ENCODE measurements at places on chromosomes 6 and 20.

DNA sequence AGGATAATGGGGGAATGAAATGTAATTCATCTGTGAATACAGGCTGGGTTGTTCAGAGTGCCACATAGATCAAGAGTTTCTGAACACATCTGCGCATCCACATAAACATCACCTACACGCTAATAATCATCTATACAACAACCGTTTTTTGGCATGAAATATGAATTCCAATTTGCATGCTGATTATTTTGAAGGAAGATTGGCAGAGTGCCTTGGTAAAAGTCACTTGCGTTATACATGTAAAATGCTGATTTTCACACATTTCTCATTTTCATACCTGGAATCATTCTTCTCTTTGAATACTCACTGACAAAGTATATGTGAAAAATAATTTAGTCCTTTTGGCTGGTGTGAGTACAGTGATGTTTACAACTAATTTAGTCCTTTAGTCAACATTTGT lies 17.7 kb downstream of the COL9A1 start:
- DNase-seq = no peak

- no peak for DNase-seq
These were observed 806 bp downstream of the KCNQ2 start for GRCh38 chr20:63471717-63471980.

DNA sequence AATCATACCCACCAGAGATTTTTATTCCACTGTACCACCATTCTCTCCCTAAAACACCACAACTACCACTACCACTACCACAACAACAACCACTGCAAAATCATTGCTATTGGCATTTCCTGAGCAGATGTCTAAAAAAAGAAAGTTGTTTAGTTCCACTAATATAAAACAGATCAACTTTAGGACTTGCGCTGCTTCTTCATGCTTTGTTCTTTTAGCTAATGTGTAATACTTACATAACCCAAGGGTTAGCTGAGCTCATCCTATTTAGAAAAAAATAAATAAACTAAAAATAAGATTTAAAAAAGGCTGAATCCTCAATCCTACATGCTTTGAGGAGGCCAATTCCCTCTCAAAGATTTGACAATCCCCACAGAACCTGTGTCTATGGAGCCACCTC lies 11.4 kb downstream of the IYD start:
- no peak for DNase-seq

- DNase-seq = peak; percentile 29
These were observed 75.9 kb upstream of the MYL9 start for GRCh38 chr20:36465109-36466080.

DNA sequence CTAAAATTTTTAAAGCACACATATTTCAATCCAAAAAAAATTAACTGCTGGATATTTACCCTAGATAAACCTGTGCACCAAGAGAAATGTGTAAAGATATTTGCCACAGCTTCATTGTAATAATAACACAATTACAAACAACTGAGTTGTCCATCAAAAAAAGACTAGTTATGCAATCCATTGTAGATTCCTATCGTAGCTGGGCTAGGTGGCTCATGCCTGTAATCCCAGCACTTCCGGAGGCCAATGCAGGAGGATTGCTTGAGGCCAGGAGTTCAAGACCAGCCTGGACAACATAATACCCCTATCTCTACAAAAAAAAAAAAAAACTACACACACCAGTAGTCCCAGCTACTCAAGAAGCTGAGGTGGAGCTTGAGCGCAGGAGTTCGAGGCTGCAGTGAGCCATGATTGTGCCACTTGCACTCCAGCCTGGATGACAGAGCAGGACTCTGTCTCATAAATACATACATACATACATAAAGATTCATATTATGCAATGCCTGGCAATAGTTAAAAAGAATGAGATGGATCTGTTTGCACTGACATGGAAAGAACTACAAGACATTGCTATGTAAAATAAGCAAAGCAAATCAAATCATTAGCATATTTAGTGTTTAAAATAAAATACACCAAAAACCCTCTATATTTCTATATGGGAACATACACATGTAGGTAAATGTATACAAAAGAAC lies 56.5 kb upstream of the CCDC28A start:
- no peak for DNase-seq

DNA sequence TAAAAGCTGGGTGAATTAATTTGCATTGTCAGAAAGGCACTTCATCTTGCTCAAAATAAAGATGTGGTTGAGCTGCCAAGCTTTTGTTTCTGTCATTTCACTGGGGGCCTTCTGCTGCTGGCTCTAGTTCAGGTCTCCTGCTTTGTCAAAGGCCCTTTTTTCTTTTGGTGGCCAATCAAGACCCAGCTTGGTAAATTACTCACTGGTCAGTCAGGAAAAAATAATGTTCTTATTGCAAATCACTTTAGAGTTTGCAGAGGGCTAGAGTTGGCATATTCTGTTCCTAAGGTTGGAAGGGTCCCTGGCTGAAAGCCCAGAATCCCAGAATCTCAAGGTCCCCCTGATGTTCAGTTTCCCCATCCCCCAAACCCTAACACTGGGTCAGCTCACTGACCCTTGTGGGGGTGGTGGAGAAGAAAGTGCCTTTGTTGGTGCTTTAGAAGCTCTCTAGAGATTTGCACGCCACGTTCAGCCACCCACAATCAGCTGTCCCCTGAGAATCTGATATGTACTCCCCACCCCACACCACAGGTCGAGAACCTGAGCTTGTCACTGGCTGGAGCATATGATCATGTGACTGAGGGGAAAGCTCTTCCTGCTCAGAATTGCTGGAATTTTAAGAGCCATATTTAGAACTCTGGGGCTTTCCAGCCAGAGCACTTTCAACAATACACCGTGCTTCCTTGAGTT lies 21.7 kb upstream of the BNIP5 start:
- no peak for DNase-seq

- no peak for DNase-seq
These were observed 34.4 kb downstream of the CDH26 start for GRCh38 chr20:59992526-59993084.
